ENCODE measurements at places on chromosomes 5 and 9.

- DNase-seq, result no peak
Measured at GRCh38 chr9:72807765-72808445, 144.9 kb downstream of the ALDH1A1 start.

DNA sequence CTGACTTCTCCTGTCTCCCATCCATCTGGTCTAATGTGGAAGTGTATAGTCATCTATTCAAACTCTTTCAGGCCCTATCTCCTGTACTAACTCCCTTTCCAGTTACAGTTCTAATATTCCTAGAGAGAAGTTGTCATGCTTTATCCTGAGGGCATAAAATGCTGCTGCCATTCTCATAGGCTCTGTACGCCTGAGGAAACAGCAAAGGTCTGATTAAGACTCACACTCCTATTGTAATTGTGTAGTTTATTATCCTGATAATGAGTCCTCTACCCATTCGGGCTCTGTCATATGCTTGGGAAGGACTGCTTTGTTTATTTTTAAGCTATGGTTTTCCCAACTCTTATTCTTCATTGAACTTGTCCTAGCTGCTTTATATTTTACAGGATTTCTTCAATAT, 290.4 kb downstream of the TMEM38B start:
- no peak for DNase-seq

DNA sequence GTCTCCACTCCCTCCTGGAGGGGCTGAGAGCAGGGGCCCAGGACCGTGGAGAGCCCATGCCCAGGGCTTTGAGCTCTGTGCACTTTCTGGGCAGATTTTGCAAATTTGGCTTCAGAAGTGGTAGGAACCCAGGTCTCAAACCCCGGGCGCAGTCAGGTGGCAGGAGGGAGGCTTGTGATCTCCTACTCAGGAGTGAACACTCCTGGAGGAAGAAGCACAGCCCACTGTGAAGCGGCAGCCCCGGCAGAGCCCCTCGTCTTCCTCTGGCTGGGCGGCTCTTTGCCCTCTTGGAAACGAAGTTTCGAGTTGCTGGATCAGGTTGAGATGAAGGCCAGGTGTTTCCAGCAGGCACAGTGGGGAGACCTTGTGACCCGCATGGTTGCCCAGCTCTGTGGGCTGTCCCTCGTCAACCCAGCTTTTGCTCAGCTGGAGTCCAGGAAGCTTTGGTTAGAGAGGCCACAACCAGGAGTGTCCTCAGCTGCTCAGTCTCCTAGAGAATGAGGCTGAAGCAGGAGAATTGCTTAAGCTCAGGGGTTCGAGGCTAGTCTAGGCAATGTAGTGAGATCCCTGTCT, 48.5 kb downstream of the WNK2 start:
- no peak for DNase-seq

- DNase-seq, result no peak
Measured at GRCh38 chr5:119445544-119445943, 6.8 kb upstream of the HSD17B4 start.

DNA sequence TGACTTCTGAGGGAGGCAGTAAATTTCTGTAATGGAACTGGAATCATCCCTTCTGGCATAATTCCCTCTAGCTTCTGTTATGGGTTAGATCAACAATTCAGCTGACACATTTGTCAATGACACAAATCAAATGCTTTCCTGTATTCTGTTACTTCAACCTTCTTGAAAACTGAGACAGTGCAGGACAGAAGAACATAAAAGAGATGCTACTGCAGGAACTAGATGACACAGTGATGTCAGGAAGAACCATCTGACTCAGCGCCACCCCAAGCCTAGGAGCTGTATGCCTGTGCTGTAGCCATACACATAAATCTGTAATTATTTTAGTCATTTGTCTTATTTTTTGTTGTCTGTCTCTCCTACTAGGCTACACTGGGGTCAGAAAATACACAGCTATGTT, 18.2 kb upstream of the CEP120 start:
- DNase-seq, result no peak

- DNase-seq, result peak; percentile 90
Measured at GRCh38 chr9:35114840-35115628, 628 bp downstream of the ATOSB start.

DNA sequence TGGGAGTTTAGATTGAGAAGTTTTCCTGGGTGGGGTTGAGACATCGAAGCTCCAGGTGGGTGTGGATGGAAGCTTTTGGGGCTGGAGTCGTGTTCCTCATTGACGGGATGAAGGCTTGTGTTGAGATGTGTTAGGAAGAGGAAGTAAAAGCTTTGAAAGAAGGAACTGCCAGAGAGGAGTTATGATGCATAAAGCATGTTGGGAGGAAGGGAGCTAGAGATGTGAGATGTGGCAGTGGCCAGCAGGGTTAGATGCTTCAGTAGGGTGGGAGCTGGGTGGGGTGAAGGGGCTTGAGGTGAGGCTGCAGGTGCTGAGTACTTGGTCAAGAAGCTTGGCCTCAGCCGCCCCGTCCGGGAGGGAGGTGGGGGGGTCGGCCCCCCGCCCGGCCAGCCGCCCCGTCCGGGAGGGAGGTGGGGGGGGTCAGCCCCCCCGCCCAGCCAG, 56.7 kb downstream of the HSPA4 start:
- peak; percentile 87 for DNase-seq

DNA sequence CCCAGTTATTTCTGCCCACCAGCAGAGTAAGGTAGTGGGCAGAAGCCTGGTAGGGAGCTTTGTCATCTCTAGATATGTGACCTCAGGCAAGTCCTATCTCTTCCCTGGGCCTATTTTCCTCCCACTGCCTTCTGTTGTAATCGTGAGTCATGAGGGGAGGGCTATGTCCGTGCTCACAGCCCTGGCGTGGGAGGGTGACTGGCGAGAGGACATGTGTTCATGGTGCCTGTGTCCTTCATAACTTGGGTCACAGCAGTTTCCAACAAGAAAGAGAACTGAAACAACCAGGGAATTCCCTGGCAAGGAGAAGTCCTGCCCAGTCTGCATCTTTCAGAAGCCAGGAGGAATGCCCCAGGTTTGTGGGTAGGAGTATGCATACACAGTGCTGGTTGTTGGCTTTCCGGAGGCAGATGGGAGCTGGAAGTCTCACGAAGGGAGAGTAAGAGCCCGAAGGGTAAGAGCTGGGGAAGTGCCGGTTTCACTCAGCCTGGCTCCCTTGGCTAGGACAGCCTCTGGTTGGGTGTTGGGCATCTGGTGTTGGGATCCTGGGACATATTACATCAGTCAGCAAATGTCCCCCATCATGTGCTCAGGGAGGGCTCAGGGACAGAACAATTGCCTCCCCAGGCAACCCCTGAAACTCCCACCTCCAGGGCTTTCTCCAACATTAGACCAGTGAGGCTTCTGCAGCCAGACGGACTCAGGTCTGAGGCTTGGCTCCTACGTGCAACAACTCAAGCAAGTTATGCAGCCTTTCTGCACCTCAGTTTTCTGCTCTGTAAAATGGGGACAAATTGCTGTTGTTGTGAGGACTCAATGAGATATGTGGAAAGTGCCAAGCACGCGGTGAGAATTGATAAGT, 4.3 kb upstream of the TIFAB start:
- peak; percentile 98 for DNase-seq

DNA sequence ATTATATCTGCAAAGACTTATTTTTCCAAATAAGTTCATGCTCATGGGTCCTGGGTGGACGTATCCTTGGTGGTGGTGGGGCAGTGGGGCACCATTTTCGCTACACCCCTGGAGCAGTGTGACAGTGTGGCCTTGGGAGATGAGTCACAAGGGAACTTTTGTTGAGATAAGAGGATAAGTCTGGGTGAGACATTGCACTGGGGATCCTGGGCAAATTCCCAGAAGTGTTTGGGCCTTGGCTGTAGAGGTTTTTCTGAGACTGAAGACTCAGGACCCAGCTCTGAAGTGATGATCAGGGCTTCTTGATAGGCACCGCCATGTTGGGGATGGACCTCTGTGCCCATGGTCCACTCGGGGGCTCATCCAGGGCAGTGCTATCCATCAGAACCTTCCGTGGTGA, 149.4 kb downstream of the MACROH2A1 start:
- no peak for DNase-seq

GRCh38 chr9:694403-695154, 146.9 kb upstream of the DMRT1 start:
- peak; percentile 49 for DNase-seq

DNA sequence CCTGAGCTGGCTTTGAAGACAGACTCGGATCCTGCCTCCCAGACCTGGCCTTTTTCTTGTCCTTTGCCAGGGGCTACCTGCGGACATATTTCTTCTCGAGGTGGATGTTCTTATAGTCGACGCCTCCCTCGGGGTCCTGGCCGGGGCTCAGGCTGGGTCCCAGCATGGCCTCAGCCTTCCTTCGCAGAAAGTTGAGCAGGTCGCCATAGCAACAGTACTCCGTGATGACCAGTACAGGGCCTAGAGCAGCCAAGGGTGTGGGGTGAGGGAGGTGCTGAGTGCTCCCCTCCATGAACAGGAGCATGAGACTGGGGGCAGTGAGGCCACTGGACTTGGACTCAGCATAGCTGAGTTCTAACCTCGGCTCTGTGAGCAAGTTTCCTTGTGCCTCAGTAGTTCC, 26.7 kb downstream of the CSF1R start:
- DNase-seq, result no peak

GRCh38 chr5:14727428-14727865, 62.9 kb downstream of the OTULIN start:
- peak; percentile 92 for DNase-seq

DNA sequence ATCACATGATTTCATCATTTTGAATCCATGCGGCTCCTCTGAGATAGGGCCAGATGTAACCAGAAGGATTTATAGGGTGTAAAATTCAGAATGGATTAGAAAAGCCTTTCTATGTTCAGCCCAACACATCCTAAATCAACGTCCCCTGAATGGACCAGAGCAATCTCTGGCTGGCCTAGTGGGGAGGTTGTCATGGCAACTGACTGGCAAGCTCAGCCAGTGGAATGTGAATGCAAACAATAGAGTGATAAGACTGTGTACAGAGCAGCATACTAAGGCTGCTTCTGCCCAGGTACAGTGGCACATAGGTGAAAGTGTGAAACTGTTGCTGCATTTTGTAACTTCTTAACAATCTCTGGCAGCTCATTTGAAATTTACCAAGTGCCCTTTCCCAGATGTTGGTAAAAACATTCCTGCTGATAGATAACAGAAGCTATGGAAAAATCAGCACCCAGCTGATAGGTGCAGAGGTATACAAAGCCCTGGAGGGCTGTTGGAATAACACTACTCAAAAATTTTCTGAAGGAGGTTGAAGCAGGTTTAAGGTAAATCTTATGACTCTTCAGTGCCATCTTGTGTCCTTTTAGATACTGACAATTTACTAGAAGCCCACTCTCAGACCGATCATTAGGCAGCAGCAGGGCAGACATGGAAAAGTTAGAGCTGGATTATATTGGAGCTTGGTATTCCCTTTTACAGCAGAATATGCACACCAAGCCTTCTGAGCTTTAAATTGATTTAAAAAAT, 267.2 kb downstream of the RAB3C start:
- peak; percentile 71 for DNase-seq

DNA sequence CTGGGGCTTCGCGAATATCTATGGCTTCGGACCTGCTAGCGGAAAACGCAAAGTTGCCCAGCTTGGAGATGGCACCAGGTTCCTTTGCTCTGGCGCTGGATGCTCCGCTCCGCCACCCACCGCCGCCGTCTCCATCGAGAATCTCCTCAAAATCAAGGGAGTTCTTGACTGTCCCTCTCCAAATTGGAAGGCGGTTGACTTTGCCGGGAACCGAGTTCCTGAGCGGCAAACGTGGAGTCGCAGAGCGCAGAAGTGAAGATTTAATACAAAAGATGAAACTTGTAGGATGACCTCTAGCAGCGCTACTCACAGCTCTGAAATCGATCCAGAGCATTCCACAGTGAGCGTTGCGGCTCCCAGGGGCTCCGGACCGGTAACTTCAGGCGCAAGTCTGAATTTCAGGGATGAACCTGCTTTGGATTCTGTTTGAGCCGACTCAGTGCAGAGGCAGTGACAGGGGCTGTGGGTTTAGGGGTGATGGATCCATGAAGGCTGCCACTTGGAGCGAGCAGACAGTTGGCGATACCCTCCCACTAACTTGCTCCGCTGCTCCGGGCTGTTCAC, 1641.5 kb upstream of the C9orf72 start:
- DNase-seq, result no peak

DNA sequence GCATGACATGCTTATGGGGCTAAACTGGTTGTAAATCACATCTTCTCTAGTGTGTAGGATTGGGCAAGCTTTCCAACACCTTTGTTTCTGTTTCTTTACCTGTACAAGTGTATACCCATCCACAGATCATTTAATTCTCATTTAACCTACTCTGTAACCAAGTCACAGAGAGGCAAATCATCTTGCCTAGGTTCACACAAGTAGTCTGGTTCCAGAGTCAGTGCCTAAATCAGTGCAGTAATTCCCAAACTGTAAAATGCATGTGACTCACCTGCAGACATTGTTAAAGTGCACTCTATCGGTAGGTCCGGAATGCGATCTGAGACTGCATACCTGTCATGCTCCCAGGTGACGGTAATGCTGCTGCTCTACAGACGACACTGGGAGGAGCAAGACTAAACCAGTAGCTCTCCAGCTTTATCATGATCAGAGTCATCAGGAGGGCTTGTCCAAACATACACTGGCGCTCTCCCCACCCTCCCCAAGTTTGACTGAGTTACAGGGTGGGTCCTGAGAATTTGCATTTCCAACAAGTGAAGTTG, 107.9 kb upstream of the FREM1 start:
- no peak for DNase-seq
